ENCODE measurements at places on chromosomes 3 and 15. TPM values are rescaled to one million over a fixed set of nuclear protein-coding genes. Genes with fewer than 3 reads are reported as not detected.

GRCh38 chr3:4426782-4427344 lies 40.2 kb downstream of the SUMF1 start:
- DNase-seq: peak; percentile 91

- DNase-seq: no peak
Observed at GRCh38 chr3:187734841-187735240, 10.4 kb downstream of the BCL6 start.

CCR3 gene
- not detected for total RNA-seq

IMPG2 gene
- total RNA-seq: 0.18 TPM
